Dermis blood vessel endothelial cell (primary cell): ENCODE measurements at places on chromosomes 5 and 9. TPM values are rescaled to one million over a fixed set of nuclear protein-coding genes. Genes with fewer than 3 reads are reported as not detected.

The CARTPT gene
- not detected in 2 replicates for total RNA-seq

The ADRA1B gene
- 0.34 TPM in 1 of 2 replicates, not detected in the other for total RNA-seq

The TEX48 gene
- total RNA-seq: not detected in 2 replicates

The TNFSF15 gene
- 2.0 and 5.4 TPM in 2 replicates for total RNA-seq

The C5orf52 gene
- total RNA-seq: not detected in 2 replicates

The ADCY2 gene
- not detected in 2 replicates for total RNA-seq

The FGD3 gene
- 0.17 TPM in 1 of 2 replicates, not detected in the other for total RNA-seq

The OMD gene
- under 0.01 and 0.23 TPM in 2 replicates for total RNA-seq

The ITK gene
- total RNA-seq: not detected in 2 replicates

The MYOZ3 gene
- total RNA-seq: 0.17 and 0.37 TPM in 2 replicates

The PGM5 gene
- 110 and 128 TPM in 2 replicates for total RNA-seq

The C9orf153 gene
- 0.14 TPM in 1 of 2 replicates, not detected in the other for total RNA-seq

The GABRA6 gene
- total RNA-seq: not detected in 2 replicates

The GLRA1 gene
- total RNA-seq: not detected in 2 replicates

The GPX3 gene
- 16.8 and 22.8 TPM in 2 replicates for total RNA-seq

The OLFM1 gene
- 6.5 and 17.2 TPM in 2 replicates for total RNA-seq

The ENHO gene
- 0.42 TPM in 1 of 2 replicates, not detected in the other for total RNA-seq

The SEC16A gene
- 20.8 and 43.8 TPM in 2 replicates for total RNA-seq

The C7 gene
- total RNA-seq: under 0.01 and 0.28 TPM in 2 replicates

The MLANA gene
- not detected in 2 replicates for total RNA-seq

The NUTM2G gene
- not detected in 2 replicates for total RNA-seq

The CLPTM1L gene
- 234 and 315 TPM in 2 replicates for total RNA-seq

The CTXN3 gene
- total RNA-seq: not detected in 2 replicates
